ENCODE measurements at places on chromosomes 2 and 18.

DNA sequence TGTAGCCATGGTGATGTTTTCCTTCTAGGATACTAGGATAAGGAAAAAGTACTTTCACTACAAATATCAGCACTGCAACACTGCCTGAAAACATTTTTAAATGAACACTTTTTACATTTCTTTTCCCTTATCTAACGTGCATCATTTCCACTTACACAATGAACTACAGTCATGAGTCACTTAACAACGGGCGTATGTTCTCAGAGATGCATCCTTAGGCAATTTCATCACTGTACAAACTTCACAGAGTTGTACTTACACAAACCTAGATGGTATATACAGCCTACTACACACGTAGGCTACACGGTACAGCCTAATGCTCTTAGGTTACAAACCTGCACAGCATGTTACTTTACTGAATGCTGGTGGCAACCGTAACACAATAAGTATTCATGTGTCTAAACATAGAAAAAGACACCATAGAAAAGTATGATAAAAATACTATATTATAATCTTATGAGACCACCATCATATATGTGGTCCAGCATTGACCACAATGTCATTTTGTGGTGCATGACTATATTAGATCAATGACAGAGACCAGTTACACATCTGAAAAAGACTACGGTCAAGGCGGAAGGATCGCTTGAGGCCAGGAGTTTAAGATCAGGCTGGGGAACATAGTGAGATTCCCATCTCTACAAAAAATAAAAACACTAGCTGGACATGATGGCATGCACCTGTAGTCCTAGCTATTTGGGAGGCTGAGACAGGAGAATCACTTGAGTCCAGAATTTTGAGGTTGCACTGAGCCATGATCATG lies 39.8 kb downstream of the WDR33 start:
- no peak for DNase-seq

DNA sequence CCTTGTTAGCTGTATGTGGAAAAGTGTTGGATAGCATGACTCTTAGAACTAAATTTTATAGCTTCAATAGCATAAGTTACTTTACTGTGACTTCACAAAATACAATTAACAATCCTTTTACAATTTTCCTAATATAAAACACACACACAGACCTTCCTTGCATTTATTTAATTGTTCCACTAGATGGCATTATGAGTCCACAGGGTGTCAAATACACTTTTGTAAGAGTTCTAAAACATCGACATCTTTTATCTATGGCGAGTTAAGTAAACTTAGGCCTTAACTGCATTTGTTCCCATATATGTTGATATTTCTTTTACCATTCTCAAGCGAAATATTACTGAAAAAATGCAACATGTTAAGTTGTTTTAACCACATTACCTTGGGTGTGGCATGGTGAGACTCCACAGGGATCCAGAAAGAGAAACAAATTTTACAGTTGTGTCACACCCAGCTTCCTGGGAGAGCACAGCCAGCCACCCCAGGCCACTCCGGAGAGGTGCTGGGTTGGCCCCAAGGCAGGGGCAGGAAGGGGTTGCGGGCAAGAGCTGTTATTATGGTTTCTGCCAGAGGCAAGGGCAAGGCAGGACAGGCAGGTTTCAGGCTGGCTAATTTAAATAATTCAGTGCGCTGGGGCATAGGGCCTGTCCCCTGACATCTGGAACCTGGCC lies 312.4 kb upstream of the MC4R start:
- DNase-seq = no peak

- no peak for DNase-seq
These were observed 16.2 kb downstream of the ATG16L1 start for GRCh38 chr2:233267516-233268245.

- DNase-seq = no peak
These were observed 84.0 kb upstream of the BOD1L2 start for GRCh38 chr18:57062844-57063243.

GRCh38 chr2:18061717-18062116 lies 183.2 kb downstream of the KCNS3 start:
- no peak for DNase-seq
